ENCODE measurements at places on chromosomes 12 and 14.
A peak's percentile ranks its signal among the peaks of the same experiment; 100 is the strongest.

GRCh38 chr12:13171921-13172859 lies 24.3 kb upstream of the EMP1 start:
- peak; percentile 65 for DNase-seq

DNA sequence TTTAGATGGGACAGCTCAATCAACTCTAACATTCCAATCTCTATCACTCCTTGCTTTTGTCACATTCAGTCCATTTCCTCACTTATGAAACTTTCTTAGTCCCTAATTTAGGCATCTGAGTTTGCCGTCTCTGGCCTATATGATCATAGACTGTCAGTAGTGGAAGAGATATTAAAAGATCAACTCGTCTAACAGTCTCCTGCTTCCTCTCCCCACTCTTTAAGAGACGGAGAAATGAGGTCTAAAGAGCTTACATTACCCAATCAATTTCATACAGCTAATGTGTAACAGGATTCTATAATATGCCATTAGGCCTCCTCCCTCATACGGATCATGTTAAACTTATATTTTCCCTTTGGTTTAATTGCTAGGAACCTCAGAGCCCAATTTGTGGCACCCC lies 6.5 kb upstream of the ATP23 start:
- DNase-seq, result no peak

DNA sequence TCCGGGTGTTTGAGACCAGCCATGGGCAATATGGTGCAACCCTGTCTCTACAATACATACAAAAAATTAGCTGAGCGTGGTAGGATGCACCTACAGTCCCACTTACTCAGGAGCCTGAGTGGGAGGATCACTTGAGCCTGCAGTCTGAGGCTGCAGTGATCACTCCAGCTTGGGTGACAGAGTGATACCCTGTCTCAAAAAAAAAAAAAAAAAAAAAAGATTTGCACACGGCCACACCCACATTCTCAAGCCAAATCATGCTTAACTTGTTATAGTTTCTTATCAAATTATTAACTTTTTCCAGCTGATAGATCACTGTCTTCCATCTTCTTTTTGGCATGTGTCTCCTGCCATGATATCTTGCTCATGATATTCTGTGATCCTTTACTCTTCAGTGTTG lies 6.8 kb downstream of the DRAM1 start:
- no peak for DNase-seq

DNA sequence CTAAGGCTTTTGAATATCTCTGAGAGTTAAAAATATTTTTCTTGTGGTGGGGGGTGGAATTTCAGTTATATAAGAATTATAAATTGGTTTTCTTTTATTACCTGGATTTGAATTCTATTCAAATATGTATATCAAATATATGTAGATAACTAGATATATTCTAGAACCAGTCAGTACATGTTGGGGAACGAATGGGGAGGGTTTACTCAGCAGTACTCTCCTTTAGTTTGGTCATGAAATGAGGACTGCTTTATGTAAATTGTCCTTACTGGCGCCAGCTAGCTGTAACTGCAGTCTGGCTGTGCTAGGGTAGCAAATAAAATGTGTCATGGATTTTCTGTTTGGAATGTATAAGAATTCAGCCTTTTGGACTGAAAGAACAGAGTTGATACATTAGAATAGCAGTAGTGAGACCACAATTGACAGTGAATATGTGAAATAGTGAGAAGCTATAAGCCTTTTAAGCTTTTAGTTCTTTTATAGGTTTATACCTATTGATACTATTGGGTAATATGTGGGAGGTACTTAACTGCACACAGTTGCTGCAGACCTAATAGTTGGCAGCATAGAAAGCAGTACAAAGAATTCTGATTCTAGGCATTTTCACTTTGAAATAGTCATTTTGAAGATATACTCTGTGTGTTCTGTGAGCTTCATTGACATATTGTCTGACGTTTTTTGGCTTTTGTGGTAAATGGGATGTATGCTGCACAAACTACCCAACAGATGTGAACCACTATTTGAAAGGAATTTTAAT lies 29.0 kb downstream of the ATF7IP start:
- peak; percentile 86 for DNase-seq

DNA sequence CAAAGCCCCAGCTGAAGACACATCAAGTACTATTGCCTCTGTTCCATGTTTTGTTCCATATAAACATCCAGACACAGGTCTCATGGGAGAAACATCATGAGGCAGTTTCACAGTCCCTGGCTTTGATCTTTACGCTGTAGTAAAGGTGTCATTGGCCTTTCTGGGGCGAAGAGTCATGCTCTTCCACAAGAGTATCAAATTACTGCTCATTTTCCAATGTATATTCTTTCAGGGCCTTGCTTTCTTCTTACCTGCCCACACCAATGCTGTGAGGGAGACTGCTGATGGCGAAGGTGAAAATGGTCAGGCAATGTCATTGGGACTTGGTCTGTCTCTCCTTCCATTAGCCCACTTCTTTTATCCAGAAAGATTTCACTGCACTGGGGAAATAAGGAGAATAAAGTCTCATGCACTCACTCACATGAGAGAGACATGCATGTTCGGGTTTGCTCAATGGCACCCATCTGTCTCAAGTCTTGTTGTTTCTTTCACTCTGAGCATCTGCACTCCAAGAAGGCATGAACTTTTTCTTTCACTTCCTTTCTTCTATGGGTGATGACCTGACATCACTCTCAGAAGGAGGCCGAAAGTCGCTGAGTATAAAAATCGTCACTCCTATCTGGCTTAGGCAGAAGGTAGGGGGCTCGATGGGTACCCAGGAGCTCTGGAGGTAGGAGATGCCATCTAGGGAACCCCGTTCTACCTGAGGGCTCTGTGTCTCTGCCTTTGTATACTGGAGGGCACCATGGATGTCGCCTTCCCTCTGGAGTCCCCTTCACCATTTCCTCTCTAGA lies 1.3 kb upstream of the JDP2 start:
- no peak for DNase-seq

DNA sequence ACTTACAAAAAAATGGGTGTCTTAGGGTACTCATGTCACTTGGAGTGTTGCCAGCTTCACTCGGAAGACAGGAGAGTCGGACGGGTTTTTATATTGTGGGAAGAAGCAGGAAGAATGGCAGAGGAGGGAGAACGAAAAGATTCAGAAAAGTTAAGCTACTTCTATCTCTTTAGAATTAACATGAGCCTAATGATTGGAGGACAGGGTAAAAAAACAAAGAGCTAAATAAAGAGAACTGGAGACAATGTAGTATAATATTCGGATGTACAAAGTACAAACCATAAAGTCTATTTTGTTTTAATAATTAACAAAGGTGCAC lies 43.9 kb downstream of the EFCAB11 start:
- DNase-seq, result no peak

DNA sequence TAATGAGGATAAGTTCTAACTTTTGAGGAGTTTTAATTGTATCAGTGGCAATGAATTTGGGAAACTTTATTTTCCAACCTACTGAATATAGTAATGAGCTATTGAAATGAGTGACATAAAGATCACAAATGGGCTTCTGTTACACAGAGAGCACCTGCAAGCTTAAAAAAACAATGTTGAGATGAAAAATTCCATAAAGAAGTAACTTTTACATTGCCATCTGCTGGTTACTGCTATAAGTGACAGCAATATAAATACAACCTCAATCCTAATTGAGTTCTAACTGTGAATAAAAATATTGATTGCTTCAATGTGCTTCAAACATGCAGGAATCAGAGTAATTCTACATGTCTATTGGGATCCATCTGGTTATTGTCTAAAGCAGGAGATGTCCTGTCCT lies 14.2 kb downstream of the WIF1 start:
- DNase-seq, result peak; percentile 39

DNA sequence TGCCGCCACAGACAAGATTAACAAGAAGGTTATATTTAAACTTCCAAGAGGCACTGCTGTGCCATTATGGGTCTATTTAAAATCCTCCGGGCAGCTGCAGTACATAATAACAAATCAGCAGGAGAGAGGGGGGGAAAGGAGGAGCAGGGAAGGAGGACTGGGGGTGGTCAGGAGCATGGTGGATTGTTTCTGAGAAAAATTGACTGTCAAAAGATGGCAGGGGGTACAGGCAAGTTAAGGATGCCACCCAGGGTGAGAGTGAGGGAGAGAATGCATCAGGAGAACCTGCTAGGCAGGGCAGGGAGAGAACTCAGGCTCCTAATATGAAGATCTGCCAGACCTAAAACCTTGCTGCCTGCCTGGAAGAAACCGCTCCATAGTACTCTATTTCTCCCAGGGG lies 181.8 kb downstream of the GRIN2B start:
- DNase-seq, result no peak

GRCh38 chr12:58458102-58458501 lies 462.2 kb downstream of the LRIG3 start:
- DNase-seq, result peak; percentile 24

GRCh38 chr12:54282949-54283593 lies 2.5 kb downstream of the HNRNPA1 start:
- peak; percentile 39 for DNase-seq

DNA sequence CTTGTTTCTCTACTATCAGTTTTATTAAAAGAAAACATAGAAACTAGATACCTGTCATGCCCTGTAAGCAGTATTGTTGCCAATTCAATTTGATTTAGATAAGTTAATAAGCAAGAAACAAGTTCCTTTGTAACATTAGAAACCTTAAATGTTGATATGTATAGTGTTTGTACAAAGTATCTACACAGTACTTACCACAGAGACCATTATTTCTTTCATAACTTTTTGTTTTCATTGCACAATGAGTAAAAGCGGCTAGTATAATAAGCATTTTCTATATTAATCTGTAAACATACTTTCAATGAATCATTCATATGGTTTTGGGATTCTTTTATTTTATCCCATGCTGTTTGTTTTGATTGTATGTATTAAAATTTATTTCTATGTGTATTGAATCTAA lies 305.1 kb downstream of the TTC6 start:
- peak; percentile 3 for DNase-seq

DNA sequence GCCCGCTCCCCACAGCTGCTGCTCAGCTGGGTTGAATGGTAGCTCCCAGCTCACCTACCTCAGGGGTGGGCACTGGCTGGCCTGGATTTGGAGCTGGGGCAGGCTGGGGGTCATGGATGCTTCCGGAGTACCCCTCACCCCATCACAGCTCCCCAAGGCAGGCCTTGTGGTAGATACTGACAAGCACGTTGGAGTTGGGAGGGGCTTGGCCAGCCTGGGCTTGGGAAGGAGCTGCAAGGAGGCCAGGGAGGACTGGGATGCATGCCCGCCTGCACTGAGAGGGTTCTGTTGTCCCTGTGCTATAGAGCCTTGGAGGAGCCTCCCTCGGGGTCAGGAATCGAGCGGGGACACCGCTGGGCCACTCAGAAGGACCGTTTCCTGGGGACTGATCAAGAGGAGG lies 14.2 kb downstream of the TMEM63C start:
- no peak for DNase-seq

DNA sequence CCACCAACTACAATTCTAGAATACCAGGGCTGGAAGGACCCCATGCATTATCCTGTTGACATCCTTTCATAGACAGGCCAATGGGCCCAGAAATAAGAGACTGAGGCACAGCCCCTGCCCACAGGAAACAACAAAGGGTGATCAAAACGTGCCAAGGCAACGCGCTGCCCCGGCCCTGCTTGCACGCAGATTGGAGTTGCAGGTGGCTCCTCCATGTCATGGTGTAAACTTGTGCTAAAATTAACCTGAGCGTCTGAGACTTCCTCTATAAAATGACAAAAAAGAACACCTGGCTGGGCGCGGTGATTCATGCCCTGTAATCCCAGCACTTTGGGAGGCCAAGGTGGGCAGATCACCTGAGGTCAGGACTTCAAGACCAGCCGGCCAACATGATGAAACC lies 30.1 kb downstream of the SPRING1 start:
- no peak for DNase-seq

- DNase-seq, result no peak
These were observed 25.8 kb downstream of the ACVR1B start for GRCh38 chr12:51977320-51977753.

DNA sequence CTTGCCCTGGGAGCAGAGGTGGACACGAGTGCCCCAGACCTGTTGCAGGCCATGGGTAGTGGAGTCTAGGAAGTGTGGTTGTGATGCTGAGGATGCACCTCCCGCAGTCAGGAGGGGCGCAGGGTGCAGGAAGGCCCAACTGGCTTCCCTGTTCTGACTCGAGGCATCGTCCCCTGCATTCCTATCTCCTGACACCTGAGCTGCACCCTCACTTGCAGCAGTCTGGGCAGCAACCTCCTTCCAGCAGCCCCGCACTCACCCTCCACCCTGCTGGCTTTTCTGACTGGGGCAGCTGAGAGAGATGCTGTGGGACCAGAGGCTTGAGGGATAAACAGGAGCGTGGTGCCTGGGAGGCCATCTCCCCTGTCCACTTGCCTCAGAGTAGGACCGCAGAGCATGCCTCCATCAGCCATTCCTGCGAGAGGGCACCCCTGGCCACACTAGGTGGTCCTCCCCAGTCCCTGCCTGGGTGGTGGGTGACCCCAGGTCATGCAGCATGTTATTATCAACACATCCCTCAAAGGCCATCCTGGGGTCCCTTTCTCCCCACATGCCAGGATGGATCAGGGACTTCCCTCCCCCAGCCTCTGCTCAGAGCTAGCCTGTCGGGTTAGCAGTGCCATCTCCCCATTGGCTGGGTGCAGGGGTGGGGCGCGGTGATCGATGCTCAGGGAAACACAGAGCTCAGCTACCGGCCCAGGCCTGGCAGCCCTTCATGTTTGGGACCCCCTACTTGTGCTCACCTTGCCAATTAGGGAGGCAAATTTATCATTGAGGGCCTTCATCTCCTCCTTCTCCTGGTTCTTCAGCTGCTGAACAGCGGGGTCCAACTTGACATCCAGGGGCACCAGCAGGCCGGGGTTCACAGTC lies 719 bp downstream of the KRT80 start:
- peak; percentile 68 for DNase-seq

DNA sequence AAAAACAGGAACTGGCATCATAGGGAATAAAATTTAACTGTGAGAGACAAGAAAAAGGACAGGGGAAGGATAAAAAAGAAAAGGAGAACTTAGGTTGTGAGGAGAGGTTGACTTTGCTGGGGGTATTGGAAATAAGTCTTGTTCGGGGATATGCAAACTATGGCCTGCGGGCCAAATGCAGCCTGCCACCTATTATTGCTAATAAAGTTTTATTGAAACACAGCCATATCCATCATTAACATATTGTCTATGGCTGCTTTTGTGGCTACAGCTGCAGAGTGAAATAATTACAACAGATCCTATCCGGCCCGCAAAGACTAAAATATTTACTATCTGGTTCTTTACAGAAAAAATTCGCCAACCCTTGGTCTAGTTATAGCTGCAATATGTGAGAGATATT lies 18.6 kb downstream of the BBS10 start:
- DNase-seq, result no peak

DNA sequence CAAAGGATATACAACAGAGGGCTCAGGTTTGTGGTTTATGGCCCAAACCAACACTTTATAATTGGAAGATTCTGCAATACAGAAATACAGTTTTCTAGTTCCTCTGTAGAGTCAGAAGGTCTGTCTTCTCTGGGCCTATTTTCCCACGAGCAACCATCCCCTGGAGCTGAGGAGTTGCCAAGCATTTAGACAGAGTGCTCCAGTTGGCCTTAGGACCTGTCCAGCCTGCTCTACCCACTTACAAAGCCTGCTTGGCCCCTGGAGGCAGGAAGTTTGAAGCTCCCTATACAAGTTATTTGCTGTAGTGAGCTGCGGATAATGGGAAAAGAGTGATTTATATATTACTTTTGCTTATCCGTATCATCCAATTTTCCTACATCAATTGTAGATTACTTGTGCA lies 60.8 kb upstream of the HSPB8 start:
- DNase-seq, result no peak
